Stimulated activated CD4-positive, alpha-beta T cell treated with anti-CD3 and anti-CD28 coated beads, Interleukin-1b, Interleukin-23, amount 100 ng/mL, for 1 hour (primary cell): ENCODE measurements at places on chromosomes 5 and 9.

GRCh38 chr9:75930730-75931321 lies 40.4 kb downstream of the PCSK5 start:
- DNase-seq, result no peak

GRCh38 chr9:129347316-129348120 lies 169.5 kb upstream of the IER5L start:
- no peak for DNase-seq

DNA sequence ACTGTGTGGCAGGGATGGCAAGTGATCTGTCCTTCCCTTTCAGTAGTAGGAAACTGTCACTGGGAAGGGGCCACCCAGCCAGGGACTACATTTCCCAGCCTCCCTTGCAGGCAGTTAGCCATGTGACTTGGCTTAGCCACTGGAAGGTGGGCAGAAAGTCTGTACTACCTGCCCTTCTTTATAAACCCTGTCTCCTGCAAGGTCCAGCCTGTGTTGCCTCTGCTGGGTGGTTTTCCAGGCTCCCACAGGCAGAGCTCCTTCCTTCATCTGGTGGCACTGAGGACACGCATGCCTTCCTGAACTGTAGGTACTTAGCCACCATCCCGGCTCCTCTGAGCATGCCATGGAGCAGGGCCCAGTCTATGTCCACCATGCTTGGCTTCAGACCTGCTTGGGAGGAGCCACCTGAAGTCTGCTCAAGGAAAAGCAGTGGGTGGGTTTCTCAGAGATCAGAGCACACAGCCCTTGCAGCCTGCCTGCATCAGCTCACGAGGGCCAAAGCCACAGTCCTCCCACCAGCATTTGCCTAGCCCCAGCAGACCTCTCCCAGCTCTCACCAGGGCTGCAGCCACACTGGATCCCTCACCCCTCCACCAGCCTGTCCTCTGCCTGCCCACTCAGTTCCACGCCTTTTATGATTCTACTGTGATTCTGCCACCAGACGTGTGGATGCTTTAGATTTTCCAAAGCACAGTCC lies 16.7 kb upstream of the SLC25A51 start:
- no peak for DNase-seq

DNA sequence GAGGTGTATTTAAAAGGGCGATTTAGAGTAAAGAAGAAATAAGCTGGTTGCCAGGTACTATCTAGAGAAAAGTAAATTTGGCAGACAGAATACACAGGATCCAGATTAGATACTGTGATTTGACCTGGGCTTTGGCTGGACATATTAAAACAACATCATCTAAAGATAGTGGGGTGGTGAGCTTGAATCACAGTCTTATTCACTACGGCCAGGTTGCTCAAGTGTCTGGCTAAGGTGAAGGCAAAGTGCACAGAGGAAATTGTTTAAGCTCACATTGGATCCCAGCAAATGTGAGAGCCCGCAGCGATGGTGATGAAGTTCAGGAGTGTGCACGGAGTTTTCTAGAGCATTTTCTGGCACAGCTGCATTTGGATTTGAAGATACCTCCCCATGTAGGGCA lies 398.2 kb upstream of the MEF2C start:
- no peak for DNase-seq

DNA sequence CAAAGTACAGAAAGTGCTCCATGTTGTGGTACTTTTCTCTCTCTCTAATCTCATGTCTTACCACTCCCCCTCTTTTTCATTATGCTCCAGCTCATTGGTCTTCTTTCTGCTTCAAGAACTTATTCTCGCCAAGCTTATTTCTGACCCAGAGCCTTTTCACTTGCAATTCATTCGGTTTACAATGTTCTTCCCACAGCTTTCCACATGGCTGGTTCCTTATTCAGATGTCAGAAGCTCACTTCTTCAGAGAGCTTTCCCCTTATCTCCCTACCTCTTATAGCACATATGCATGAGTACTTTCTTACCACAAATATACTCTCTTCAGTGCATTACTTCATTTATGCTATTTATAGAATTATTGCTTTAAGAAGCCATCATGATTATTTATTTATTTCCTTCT lies 338.8 kb upstream of the ATP10B start:
- DNase-seq, result no peak

- DNase-seq, result no peak
These were observed 158.8 kb downstream of the DEPDC1B start for GRCh38 chr5:60540856-60541805.

GRCh38 chr9:126472948-126473298 lies 140.8 kb upstream of the LMX1B start:
- DNase-seq, result no peak

DNA sequence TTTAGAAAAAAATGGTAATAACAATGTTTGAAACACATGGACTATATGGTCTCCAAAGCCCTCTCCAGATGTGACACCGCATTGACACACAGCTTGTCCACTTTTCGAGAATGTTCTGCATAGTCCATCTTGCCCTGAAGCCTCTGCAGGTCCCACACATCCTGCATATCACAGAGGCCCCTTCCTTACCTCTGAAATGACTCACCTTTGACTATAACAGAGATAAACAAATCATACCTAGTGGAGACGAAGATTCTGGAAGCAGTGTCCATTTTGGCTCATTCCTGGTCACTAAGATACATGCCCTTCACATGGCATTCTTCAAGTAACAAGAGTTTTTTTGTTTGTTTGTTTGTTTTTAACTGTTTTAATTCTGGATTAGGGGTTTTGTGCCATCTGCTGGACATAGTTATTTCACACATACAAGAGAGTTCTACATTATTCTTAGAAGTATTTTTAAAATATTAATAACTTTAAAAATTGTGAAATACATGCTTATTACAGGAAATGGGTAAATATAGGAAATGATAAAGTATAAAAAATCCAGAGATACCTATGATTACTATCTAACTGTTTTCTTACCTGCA lies 5.1 kb downstream of the ARL14EPL start:
- DNase-seq, result no peak

- no peak for DNase-seq
These were observed 44.5 kb upstream of the PRSS3 start for GRCh38 chr9:33750839-33751339.

DNA sequence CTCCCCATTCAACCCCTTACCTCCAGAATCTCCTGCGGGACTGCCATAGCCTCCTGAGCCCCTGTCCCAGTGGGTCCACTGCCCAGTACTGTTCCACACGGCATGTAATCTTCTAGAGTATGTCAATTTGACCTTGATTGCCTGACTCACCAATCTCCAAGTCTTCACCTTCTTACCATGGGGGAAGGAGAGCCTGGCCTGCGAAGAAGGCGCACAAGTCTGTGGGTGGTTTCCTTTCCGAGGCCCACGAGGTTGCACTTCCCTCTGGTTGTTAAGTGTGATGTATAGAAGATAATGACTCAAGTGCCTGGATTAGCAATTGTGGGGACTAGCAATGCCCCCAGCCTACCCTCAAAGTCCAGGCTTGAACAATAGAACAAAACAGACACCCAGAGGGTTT lies 8.1 kb upstream of the TENT4A start:
- no peak for DNase-seq

GRCh38 chr5:111295649-111296048 lies 71.5 kb downstream of the CAMK4 start:
- no peak for DNase-seq

GRCh38 chr5:175523292-175523691 lies 44.9 kb downstream of the SFXN1 start:
- no peak for DNase-seq

- no peak for DNase-seq
These were observed 825 bp upstream of the PCAT7 start for GRCh38 chr9:94554078-94554438.

DNA sequence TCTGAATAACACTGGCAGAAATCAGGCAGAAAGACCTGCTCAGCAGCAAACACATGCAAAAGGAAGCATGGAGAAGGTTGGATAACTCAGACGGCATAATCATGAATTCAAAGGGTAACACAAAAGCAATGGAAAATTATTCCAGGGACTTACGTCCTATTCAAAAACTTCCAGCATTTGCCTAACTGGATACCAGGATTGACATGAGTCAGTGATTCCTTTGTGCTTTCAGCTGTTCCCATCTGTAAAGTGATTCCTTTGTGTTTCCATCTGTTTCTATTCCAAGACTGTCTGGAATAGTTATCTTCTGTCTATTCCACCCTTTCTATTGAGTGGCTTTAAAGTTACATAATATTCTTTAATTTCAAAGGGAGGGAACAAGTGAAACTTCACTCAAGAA lies 1361.7 kb upstream of the CDH9 start:
- no peak for DNase-seq

GRCh38 chr5:9343146-9343850 lies 202.6 kb downstream of the SEMA5A start:
- no peak for DNase-seq

DNA sequence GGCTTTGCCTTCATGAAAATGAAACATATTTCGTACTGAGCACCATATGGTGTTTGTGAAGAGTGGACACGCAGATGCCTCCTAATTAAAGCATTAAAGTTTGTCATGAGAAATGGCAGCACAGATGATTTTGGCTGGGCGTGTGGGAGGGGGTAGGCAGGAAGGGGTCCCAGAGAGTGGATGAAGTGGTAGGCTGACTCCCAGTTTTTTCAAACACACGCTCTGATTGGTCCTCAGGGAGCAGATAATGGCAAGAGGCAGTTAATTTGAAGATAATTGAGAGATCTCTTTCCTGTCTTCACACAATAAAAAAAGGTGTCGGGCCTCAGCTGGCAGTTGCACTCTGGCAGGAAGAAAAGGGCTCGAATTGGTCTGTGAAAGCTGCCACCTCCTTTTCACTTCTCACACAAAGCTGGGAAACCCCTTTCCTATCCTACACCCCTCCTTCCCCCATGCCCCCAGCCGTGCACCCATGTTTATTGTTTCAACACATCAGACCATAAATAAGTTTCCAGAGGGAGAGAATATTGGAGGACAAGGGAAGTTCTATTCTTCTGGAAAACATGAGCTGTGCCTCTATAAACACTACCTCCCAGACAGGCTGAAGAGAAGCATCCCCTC lies 429.6 kb downstream of the ARHGEF28 start:
- DNase-seq, result no peak

DNA sequence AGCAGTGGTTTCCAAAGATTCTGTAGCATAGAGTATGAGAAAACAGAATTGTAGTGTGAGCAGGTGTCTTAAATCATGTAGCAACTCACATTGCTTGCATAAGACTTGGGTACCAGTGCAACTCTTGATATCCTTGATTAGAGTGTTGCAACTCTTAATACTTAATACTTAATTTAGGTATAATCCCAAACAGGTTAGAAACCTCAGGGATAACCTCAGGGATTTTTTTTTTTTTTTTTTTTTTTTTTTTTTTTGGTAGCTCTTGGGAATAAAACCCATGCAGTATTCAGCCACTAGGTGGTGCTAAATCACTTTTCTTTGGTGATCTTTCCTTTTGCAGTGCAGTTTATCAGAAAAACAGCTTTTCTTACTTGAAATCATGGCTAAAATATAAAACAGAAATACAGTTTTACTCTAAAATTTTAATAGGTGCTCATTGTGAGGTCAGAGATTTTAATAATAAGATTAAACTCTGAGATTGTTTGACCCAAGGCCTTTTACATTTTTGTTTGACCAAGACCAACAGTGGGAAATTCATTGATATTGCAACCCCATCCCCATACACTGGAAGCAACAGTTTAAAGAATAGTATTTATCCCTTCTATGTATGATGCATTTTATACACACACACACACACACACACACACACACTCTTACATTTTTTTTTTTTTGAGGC lies 55.3 kb downstream of the ERAP1 start:
- no peak for DNase-seq

DNA sequence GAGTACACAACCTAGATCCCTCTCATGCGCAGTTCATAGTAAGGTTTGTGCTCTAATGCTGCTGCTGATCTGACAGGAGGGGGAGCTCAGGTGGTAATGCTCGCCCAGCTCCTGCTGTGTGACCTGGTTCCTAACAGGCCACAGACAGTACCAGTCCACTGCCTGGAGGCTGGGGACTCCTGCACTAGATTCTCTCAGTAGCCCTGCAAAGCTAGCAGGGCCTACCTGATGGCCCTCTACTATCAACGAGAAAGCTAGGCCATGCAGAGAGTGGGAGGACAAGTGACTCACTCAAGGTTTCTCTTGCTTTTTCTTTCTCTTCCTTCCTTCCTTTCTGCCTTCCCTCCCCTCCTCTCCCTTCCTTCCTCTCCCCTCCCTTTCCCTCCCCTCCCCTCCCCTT lies 55.1 kb upstream of the TEX48 start:
- no peak for DNase-seq

- no peak for DNase-seq
These were observed 65.8 kb upstream of the UNC5A start for GRCh38 chr5:176744584-176744965.

GRCh38 chr9:72407114-72407513 lies 42.1 kb upstream of the ZFAND5 start:
- no peak for DNase-seq

- DNase-seq, result no peak
These were observed 2.9 kb downstream of the BICD2 start for GRCh38 chr9:92761686-92762085.

GRCh38 chr5:180820788-180821321 lies 18.2 kb upstream of the MGAT1 start:
- DNase-seq, result no peak

GRCh38 chr5:172760959-172761358 lies 10.0 kb downstream of the DUSP1 start:
- no peak for DNase-seq

DNA sequence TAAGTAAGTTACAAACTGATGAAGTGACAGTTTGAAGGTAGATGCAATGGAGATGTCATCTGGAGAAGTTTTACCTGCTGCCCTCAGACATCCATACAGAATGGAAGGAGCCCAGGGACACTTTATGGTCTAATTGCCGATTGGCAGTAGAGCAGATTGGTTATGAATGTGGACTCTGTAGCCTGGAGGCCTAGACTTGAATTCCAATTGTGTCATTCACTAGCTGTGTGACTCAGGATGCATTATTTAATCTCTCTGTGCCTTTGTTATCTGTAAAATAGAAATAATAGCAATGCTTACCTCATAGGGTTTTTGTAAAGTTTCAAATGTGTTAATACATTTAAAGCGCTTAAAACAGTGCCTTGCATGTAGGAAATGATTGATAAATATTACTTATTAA lies 5.2 kb upstream of the TCERG1 start:
- DNase-seq, result no peak

DNA sequence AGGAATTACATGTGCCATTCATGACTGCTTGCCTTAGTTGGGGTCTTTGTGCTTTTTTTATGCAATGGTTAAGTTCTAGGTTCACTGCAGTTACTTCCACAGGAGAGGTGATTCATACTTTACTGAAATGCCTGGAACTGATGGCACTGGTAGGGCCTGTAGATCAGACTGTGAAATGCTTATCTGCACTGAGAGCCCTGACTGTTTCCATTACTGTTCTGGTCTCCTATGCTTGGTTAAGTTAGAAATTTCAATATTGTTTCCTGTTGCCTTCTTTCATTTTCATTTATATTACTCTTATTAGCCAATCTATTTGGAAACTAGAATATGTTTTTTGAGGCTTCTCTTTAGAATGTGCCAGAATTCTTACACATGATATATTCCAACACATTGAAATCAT lies 484.1 kb upstream of the SEMA6A start:
- no peak for DNase-seq

- no peak for DNase-seq
These were observed 93.0 kb upstream of the NIPAL4 start for GRCh38 chr5:157366741-157367674.

- DNase-seq, result no peak
These were observed 32.3 kb upstream of the NRG2 start for GRCh38 chr5:140075371-140075770.

GRCh38 chr5:129915415-129915814 lies 11.2 kb downstream of the CHSY3 start:
- no peak for DNase-seq

- no peak for DNase-seq
These were observed 155.2 kb downstream of the BAAT start for GRCh38 chr9:101229606-101230005.

- no peak for DNase-seq
These were observed 60.4 kb downstream of the RAPGEF1 start for GRCh38 chr9:131679261-131680020.

- DNase-seq, result no peak
These were observed 196.6 kb downstream of the PLK2 start for GRCh38 chr5:58263296-58263695.
